ENCODE measurements at places on chromosomes 1 and 21.

DNA sequence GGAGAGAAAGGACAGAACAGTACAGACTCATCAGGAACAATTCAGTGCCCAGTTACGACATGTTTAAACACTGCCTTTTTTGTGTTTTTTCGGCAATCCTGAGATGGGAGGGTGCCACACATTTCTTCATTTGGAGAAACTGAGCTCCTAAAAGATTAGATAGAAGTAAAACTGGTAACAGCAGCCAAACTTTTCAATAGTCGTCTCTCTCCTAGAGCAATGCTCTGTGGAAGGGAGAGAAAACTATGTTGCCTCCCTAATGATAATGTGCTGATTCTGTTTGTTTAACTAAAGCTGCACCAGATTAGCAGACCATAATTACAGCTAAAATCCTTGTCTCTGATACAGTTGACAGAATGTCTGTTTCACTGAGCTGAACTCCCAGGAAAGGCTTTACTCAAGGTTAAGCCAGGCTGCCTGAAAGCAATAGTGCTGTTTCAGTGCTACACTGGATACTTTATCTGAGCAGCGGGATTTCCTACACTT, 76.2 kb upstream of the CXADR start:
- DNase-seq = no peak

DNA sequence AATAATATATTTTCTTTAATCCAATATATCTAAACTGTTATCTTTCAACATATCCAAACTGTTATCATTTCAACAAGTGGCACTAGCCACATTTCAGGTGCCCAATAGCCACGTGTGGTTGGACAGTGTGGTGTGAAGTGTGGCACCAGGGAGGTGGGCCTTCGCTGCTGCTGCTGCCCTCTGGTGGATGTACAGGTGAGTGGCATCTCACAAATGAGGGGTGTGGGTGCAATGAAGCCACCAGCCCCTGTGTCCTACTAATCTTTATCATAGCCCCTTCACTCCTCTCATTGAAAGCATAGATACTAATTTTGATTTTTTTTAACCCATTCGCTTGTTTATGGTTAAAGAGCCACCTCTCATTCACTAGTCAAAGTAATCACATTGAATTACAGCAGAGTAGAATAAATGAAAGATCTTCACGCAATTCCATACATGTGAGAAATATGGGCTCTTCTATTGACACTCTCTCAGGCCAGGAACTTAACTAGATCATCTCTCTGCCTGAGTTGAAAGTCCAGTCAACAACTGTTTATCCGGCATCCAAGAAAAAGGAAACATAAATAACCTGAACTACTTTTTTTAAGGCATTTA, 499.2 kb downstream of the OMA1 start:
- DNase-seq = peak; percentile 18

GRCh38 chr1:26996665-26997064, 3.2 kb downstream of the TRNP1 start:
- DNase-seq = no peak

DNA sequence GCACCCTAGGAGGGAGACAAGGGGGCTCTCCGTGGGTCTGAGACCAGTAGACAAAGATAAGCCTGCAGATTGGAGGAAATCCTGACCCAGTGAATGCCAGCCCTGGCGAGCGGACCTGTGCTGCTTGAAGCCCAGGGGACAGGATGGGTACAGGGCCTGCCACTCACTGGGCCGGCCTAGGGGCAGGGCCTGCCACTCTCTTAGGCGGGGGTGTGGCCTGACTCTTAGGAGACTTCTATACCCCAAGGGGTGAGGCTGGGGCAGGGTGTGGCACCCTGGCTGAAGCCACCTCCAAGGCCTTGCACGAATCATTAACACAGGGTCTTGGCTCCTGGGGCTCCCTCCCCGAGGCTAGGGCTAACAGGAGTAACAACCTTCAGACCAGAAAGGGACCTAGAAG, 30.7 kb downstream of the TRIM62 start:
- no peak for DNase-seq

DNA sequence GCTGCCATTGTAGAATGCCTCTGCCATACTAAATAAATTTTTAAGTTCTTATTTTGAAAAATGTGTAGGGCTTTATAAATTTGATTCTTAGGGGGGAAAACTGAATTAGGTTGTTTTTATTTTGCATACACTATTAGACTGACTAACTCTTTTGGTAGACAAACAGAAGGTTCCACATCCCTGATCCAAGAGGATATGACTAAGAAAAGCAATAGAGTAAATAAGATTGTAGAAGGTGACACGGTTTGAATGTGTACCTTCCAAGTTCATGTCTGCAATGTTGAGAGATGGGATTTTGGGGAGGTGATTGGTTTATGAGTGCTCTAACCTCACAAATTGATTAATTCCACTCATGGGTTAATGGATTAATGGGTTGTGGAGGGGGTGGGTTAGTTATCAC, 127.9 kb downstream of the GLUL start:
- no peak for DNase-seq

GRCh38 chr1:55039342-55040082, at the start of gene PCSK9:
TSS of gene PCSK9 (plus strand) at chr1:55039548. CDS start at chr1:55039838, 290 bp downstream.
- no peak for DNase-seq

DNA sequence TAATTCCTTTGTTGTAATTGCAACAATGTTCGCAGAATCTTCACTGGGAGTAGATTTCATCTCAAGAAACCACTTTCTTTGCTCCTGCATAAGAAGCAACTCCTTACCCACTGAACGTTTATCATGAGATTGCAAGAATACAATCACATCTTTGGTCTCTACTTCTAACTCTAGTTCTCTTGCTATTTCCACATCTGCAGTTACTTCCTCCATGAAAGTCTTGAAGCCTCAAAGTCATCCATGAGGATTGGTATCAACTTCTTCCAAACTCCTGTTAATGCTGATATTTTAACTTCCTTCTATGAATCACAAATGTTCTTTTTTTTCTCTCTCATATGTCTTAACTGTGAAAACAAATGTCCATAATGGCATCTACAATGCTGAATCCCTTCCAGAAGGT, 118.6 kb upstream of the RAB4A start:
- DNase-seq = no peak

- DNase-seq = no peak
Observed at GRCh38 chr1:53332186-53332564, 4.3 kb upstream of the LRP8 start.

GRCh38 chr1:178010674-178011464, 41.0 kb upstream of the SEC16B start:
- DNase-seq = no peak

DNA sequence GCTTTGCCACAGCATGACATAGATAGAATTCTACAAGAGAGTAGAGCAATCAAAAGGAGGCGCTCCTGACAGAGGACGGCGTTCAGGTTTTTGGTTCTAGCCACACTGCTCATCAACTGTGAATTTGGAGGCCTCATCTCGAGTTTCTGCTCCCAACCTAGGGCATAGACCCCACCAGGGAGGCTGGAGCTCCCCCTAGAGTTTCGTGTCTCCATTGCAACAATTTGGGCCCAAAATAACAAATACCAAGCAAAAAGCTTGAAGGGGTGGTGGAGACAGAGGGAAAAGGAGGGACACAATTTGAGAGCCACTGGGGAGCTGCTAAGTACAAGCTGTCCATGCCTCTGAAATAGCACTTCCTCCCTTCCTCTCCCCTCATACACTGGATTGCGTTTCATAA, 297.0 kb downstream of the GPATCH2 start:
- DNase-seq = no peak

All from HL-60 (cell line).